ENCODE measurements at places on chromosomes 11 and 22. TPM values are rescaled to one million over a fixed set of nuclear protein-coding genes. Genes with fewer than 3 reads are reported as not detected.

Gene DYNC2H1
- 3.9 TPM for total RNA-seq

GRCh38 chr22:27453725-27454124 lies 347.8 kb downstream of the MN1 start:
- DNase-seq = no peak

- DNase-seq = no peak
These were observed 38.5 kb upstream of the FJX1 start for GRCh38 chr11:35579557-35580396.

Gene POU2AF2
- total RNA-seq = not detected
